ENCODE measurements at places on chromosomes 11 and 22. TPM values are rescaled to one million over a fixed set of nuclear protein-coding genes. Genes with fewer than 3 reads are reported as not detected.
A peak's percentile ranks its signal among the peaks of the same experiment; 100 is the strongest.

UBXN1 gene
- total RNA-seq = 45.5 TPM

DNA sequence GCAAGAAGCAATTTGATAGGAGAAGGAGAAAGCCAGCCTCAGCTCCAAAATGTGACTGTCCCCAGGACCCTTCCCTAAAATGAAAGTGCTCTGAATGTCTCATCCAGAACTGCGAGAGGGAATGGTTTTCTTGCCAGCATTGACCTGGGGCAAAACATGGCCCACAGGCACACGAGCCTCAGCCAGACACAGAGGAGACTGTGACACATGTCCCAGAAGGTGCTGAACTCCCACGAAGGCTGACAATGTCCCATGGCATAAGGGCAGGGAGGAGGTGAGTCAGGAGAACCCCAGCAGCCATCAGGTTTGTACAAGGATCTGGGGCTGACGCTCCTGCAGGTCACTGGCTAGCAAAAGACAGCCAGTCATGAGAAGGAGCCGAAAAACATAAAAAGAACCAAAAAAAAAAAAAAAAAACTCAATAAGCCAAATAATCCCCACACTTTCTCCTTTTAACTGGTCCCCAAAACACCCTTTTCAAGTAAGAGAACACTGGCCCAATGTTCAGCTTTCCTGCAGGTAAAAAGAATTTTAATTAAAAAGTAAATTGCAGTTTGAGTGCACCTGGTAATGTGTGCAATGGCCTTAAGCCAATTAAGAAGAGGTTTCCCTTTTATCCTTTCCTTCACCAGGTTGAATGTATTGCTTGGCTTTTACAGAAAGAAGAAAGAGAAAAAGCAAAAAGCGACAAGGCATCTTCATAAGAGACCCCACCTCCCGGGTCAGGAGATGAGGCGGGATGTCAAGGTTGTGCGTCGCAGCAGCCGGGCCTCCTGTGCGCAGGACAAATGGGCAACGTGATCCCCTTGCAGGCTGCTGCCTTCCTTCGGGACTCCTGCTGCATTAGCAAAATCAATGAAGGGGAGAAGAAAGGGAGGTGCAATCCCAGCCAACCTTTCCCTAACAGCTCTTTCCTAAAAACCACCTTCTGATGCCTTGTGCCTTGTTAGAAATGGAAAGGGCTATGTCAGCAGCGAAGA lies 43.6 kb downstream of the GALNT18 start:
- H3K27me3 ChIP-seq = no peaks in the 10 kb centered on the region
- peaks cover 31% of the 10 kb centered on the region for H3K4me1 ChIP-seq
- H3K36me3 ChIP-seq = no peaks in the 10 kb centered on the region
- DNase-seq = peak; percentile 21
- H3K27ac ChIP-seq = no peak overlapping the region

DNA sequence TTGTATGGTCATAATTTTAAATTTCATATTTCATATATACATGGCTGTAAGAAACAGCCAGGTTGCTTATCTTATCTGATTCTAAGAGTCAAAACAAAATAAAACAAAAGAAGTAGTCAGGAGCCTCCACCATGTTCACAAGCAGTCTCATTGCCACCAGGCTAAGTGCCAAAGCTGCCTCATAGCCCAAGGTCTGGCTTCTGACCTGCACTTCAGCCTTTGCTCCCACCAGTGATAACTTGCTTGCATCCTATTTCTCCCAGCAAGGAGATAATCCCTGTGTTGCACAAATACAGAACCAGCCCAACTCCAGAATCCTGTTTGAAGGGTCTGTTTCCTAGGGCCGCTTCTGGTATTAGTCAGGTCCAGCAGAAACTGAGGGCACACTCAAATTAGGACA lies 53.9 kb upstream of the TSKU start:
- no peak overlapping the region for H3K4me3 ChIP-seq
- H3K27ac ChIP-seq = no peak overlapping the region
- H3K36me3 ChIP-seq = no peaks in the 10 kb centered on the region

GRCh38 chr22:44026630-44027511 lies 2.8 kb downstream of the PARVB start:
- no peak overlapping the region for H3K4me3 ChIP-seq
- peak overlapping the region; percentile 91 for H3K27ac ChIP-seq
- no peaks in the 10 kb centered on the region for H3K36me3 ChIP-seq

DNA sequence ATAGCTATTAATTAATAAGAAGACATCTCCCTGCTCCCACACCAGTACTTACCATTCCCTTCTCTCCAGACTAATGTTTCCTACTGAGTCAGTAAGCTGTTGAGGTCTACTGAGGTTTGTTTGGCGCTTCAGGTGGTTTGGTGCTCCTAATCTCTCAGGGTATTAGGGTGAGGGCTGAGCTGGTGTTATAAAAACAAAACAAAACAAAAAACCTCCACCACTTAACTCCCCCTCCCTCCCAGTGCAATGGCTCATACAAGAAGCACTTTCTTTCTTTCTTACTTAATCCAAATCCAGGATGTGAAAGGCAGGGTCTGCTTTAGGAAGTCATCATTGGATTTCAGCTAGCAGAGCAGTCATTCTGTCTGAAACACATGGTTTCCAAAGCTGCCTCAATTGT lies 15.3 kb downstream of the CSTPP1 start:
- no peak overlapping the region for H3K4me3 ChIP-seq
- H3K4me1 ChIP-seq = peaks cover 7% of the 10 kb centered on the region
- DNase-seq = no peak
- no peaks in the 10 kb centered on the region for H3K36me3 ChIP-seq

DNA sequence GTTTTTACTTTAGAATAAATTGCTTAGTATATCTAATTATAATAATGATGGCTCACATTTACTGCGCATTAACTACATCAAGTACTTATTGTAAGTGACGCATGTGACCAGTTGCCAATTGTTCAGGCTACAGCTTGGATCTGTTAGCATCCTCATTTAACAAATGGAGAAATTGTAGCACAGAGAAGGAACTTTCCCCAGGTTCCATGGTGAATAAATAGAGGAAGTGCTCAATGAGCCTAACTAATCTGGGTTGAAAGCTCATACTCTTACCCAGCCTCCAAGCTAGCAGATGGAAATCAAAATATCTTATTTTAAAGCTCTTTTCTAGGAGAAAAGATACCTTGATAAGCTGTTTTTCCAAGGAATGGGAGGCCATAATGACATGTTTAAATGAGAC lies 19.8 kb downstream of the MMP27 start:
- H3K27me3 ChIP-seq = no peaks in the 10 kb centered on the region
- H3K27ac ChIP-seq = no peak overlapping the region
- no peak for DNase-seq

DNA sequence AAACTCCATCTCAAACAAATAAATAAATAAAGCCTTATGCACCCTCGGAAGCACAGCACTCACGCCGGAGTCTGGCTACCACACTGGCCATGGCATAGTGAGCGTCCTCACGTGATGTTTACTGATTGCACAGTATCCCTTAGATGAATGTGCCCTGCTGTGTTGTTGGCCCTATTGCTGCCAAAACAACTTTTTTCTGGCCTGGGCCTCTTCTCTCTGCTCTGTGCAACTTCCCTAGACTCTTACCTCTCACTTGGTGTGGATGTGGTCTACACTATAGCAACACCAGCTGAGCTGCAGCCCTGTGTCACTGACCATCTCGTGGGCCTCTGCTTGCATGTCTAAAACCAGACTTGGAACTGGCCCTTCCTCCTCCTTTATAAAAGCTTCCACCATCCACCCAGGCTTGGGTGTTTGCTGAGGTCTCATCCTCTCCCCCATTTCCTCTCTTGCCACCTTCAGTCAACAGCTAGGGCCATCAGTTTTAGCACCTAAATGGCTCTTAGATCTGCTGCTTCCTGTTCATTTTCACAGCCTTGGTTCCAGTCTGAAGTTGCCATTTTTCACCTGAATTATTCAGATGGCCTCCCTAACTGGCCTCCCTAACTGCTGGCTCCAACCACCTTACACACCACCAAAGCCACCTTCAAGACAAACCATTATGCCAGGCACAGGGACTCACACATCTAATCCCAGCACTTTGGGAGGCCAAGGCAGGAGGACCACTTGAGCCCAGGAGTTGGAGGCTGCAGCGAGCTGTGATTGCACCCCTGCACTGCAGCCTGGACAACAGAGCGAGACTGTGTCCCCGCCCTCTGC lies 9.2 kb downstream of the ZNF74 start:
- no peak overlapping the region for H3K4me3 ChIP-seq
- no peaks in the 10 kb centered on the region for H3K36me3 ChIP-seq
- no peak overlapping the region for H3K27ac ChIP-seq
- H3K27me3 ChIP-seq = no peaks in the 10 kb centered on the region

DNA sequence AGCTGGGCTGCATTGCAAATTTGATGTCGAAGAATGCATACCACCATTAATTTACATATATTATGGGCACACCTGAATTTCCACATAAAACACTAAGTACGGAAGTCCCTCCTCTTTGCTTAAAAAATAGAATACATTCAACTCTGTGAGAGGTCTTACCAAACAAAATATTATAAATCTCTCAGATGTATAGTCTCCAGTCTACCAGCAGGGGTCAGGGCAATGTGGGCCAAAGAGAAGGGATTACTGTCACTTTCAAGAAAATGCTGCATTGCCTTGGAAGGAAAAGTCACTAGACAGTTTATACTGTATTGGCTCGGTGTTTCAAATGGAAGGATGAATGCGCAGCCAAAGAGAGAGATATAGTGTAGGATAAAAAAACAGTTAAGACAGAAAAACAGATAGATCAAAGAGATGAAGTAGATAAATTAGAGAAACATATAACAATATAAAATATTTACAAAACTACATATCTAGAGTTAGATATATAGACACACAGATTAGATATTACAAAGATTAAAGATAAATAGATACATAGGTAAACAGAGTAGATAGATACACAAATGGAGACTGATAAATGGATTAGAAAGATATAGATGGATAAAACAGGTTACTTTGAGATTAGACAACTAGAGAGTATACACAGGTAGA lies 20.9 kb downstream of the SERGEF start:
- H3K4me1 ChIP-seq = no peaks in the 10 kb centered on the region
- H3K36me3 ChIP-seq = peaks cover 10% of the 10 kb centered on the region
- H3K27ac ChIP-seq = no peak overlapping the region
- DNase-seq = peak; percentile 45
- no peak overlapping the region for H3K4me3 ChIP-seq
- H3K27me3 ChIP-seq = no peaks in the 10 kb centered on the region

- H3K27ac ChIP-seq = no peak overlapping the region
- DNase-seq = no peak
- H3K4me3 ChIP-seq = no peak overlapping the region
- peaks cover 13% of the 10 kb centered on the region for H3K27me3 ChIP-seq
Measured at GRCh38 chr22:45880091-45880715, 96.8 kb downstream of the WNT7B start.

- H3K4me3 ChIP-seq = no peak overlapping the region
- no peaks in the 10 kb centered on the region for H3K27me3 ChIP-seq
- peaks cover 45% of the 10 kb centered on the region for H3K36me3 ChIP-seq
- DNase-seq = no peak
- peaks cover 10% of the 10 kb centered on the region for H3K4me1 ChIP-seq
Measured at GRCh38 chr11:134248910-134249480, 4.2 kb downstream of the THYN1 start.

GRCh38 chr11:123061403-123062157 lies at the start of gene HSPA8:
Gene HSPA8, minus strand, starts transcription at chr11:123062136. Its CDS starts 812 bp downstream, at chr11:123061324.
- peaks cover 43% of the 10 kb centered on the region for H3K36me3 ChIP-seq
- H3K4me1 ChIP-seq = peaks cover 28% of the 10 kb centered on the region
- no peaks in the 10 kb centered on the region for H3K27me3 ChIP-seq
- H3K27ac ChIP-seq = peak within 1 kb of the TSS; percentile 100
- H3K4me3 ChIP-seq = peak within 1 kb of the TSS; percentile 98
- DNase-seq = peak; percentile 72

DNA sequence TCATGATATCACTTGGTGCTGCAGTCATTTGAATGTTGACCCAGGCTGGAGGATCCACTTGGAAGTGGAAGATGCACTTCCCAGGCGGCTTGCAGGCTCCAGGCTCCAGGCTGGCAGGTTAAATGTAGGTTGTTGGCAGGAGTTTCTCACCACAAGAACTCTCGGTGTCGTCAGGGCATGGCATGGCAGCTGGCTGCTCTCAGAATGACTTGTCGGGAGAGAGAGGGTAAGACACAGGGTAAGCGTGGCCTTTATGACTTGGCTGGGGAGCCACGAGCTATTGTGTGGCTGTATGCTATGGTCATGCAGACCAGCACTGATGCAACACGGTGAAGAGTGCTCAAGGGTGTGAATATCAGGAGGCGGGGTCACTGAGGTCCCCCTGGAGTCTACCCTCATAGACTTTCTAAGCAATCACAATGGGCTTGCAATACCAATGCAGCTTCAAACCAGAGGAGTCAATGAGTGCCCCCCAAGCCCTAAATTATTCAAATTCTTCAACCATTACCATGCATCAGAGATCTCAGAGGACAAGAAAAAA lies 1027.7 kb downstream of the OPCML start:
- H3K4me1 ChIP-seq = no peaks in the 10 kb centered on the region
- H3K27ac ChIP-seq = no peak overlapping the region
- no peak overlapping the region for H3K4me3 ChIP-seq
- DNase-seq = no peak
- H3K27me3 ChIP-seq = no peaks in the 10 kb centered on the region

- no peak for DNase-seq
- H3K27ac ChIP-seq = no peak overlapping the region
- peaks cover 8% of the 10 kb centered on the region for H3K4me1 ChIP-seq
- H3K27me3 ChIP-seq = no peaks in the 10 kb centered on the region
- H3K36me3 ChIP-seq = no peaks in the 10 kb centered on the region
- H3K4me3 ChIP-seq = no peak overlapping the region
Measured at GRCh38 chr11:122746611-122747244, 91.2 kb downstream of the UBASH3B start.

All from liver (tissue), 10 donors.